ENCODE measurements at places on chromosomes 11 and 22.
A peak's percentile ranks its signal among the peaks of the same experiment; 100 is the strongest.

DNA sequence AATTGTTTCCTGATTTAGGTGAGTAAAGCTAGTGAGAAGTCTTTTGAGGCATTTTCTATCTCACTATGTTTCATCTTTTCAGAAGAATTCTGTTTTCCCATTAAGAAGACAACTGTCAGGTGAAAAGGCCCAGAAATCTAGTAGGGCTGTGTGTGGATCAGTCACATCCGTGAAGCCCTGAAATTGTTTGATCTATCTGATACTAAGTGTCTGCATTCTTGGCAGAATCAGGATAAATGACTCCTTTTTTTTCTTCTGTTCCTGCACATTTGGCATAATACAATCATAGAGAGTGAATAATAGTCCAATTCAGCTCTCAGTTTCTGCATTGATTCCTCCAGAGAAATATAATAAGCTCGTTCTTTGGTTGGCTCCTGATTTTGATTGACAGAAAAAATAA, 208.3 kb downstream of the NAV2 start:
- no peak for DNase-seq

GRCh38 chr11:122190768-122191167, 74.8 kb upstream of the BLID start:
- no peak for DNase-seq

DNA sequence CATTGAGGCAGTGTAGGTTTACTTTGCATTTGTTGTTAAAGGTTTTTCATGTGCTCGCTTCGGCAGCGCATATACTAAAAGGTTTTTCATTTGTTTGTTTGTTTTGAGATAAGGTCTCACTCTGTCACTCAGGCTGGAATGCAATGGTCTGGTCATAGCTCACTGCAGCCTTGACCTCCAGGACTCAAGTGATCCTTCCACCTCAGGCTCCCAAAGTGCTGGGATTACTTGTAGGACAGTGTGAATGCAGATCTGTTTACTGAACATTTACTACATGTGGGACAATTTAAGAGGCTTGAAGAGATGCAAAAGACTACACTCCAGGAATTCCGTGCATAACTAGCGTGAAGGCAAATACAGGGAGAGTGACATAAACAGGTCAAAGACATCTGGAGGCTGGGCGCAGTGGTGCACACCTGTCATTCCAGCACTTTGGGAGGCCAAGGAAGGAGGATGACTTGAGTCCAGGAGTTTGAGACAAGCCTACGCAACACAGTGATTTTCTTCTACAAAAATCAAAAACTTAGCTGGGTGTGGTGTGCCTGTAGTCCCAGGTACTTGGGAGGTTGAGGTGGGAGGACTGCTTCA, 34.1 kb downstream of the YPEL1 start:
- DNase-seq, result no peak

DNA sequence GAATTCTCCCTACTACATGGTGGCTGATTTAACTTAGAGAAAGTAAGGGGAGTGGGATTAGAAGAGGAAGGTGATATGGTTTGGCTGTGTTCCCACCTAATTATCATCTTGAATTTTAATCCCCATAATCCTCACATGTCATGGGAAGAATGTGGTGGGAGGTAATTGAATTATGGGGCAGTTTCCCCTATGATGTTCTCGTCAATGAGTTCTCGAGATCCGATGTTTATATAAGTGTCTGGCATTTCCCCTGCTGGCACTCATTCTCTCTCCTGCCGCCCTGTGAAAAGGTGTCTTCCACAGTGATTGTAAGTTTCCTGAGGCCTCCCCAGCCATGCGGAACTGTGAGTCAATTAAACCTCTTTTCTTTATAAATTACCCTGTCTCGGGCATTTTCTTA, 169.3 kb downstream of the CASP12 start:
- no peak for DNase-seq

DNA sequence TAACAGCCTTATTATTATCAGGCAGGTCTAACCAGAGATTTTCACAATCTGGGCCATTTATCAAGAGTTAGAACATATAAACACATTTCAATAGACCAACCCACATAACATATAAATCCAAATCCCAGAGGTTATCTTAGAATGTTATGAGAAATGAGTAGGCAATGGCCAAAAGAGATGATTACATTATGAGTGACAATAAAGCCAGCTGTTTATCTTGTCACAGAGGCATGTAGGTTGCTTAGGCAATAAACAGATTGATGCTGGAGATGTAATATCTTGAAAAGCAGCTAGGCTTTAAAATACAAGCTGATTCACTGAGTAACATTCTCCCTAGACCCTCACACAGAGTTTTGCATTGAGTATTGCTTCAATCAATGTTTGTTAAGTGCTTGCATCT, 148.5 kb upstream of the SESN3 start:
- no peak for DNase-seq

GRCh38 chr11:96508861-96509260, 119.0 kb downstream of the JRKL start:
- no peak for DNase-seq

GRCh38 chr11:12769834-12770345, 95.7 kb downstream of the TEAD1 start:
- DNase-seq, result no peak

GRCh38 chr11:58505849-58506248, 2.1 kb downstream of the OR5B21 start:
- no peak for DNase-seq

- no peak for DNase-seq
Observed at GRCh38 chr11:128523641-128524040, 63.7 kb downstream of the ETS1 start.

- no peak for DNase-seq
Observed at GRCh38 chr11:66123902-66124301, 53.8 kb downstream of the PACS1 start.

DNA sequence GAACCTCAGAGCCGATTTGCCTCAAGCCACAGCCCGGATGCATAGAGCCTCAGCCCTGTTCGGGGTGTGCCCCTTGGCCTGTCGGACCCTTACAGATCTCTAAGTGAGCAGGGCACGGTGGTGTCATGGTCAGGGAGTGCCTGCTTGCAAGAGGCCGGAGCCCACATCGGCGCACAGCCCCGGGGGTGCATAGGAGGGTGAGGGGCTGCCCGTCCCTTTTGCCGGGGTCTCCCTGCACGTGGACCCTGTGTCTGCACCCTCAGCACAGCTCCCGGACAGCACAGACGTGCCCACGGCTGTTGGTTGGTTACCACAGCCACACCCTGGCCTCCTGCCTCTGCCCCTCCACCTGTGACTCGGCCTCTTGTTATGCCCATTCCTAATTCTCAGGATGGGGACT, 6.5 kb downstream of the RAB36 start:
- DNase-seq, result no peak

DNA sequence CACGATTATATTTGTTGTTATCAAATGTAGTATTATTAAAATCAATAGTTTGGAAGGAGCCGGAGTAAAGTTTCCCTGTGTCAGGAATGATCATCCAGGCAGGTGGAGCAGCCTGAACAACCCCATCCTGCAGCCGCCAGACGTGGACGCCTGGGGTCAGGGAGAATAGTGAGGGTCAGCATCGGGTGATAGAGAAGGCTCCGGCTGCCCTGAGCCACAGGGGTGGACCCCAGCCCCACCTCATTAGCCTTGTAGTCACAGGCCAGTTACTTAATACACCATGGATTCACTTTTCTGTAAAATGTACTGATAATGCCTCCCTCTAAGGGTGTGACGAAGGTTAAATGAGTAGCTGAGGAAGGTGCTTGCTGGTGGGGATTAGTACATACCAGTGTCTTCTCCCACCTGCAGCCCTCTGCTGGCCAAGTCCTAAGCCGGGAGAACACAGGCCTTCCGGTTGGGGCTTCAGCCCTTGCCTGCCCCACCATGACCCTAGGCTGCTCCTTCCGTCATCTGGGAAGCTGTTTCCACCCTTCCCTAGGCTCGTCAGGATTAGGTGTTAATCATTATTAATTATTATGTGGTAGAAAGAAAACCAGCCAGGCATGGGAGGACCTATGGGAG, 14.9 kb downstream of the TMEM121B start:
- DNase-seq, result no peak

- DNase-seq, result peak; percentile 85
Observed at GRCh38 chr11:34358728-34359547, 1.1 kb upstream of the ABTB2 start.

GRCh38 chr11:68528630-68529029, 68.1 kb downstream of the PPP6R3 start:
- no peak for DNase-seq

DNA sequence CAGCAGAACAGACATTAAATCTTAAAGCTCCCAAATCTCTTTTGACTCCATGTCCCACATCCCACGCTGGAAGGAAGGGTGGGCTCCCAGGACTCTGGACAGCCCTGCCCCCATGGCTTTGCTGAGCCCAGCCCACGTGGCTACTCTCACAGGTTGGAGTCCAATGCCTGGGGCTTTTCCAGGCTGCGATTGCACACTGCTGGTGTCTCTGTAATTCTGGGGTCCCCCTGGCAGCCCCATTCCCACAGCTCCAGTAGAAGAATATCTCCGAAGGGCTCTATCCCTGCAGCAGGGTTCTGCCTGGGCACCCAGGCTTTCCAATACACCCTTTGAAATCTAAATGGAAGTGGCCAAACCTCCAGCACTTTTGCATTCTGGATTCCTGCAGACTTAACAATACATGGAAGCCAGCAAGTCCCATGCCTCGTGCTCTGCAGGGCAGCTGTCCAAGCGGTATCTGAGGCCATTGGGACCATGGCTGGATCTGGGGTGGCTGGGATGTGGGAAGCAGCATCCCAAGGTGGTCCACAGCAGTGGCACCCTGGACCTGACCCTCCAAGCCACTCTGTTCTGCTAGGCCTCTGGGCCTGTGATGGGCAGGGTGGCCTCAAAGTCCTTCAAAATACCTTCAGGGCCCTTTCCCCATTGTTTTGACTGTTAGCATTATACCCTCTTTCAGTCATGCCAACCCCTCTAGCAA, 47.9 kb upstream of the TH start:
- no peak for DNase-seq

- no peak for DNase-seq
Observed at GRCh38 chr11:130592056-130592455, 143.6 kb downstream of the ADAMTS15 start.

GRCh38 chr11:120643284-120643683, 131.7 kb downstream of the GRIK4 start:
- no peak for DNase-seq

- no peak for DNase-seq
Observed at GRCh38 chr22:44020981-44021380, 3.1 kb upstream of the PARVB start.

- no peak for DNase-seq
Observed at GRCh38 chr11:128626913-128627665, 39.7 kb upstream of the ETS1 start.

DNA sequence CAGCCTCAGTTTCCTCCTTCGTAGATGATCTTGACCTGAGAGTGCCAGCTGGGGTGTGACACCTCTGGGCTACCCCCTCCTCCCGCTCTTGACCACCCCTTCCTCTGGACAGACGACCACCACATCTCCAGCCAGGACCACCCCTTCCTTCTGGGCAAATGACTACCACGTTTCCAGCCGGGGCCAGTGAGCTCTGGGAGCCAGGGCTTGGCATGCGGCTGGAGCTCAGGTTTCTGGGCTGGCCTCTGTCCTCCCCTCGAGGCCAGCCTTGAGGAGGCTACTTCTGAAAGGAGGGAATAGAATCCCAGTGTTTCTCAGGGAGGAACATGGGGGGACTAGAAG, 120.9 kb downstream of the KCNQ1OT1 start:
- DNase-seq, result no peak

DNA sequence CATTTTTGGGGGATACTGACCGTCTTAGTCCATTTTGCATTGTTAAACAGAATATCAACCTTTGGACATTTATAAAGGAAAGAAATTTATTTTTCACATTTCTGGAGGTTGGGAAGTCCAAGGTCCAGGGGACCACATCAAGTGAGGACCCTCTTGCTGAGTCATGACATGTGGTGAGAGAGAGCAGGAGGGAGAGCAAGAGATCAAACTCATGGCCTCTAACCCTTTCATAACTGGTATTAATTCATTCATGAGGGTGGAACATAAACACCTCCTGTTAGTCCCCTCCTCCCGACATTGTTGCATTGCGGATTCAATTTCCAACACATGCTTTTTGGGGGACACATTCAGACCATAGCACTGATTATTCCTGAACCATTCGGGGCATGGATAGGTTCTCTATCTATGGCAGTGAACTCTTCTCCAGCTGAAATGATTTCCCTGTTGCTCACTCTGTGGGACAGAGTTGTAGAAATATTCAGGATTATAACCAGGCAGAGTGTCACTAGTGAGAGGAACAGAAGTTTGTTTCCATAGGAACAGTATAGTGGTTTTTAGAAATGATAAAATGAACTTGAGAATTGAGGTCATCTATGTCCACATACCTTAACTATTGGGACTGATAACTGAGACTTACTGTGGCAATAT, 88.2 kb upstream of the OR9Q1 start:
- no peak for DNase-seq

GRCh38 chr11:19574916-19575315, 137.7 kb upstream of the NAV2 start:
- no peak for DNase-seq

GRCh38 chr22:36197514-36198146, 4.0 kb downstream of the APOL4 start:
- DNase-seq, result no peak

GRCh38 chr11:69065147-69065710, 16.5 kb downstream of the TPCN2 start:
- DNase-seq, result no peak

GRCh38 chr11:65110354-65110861, 1.3 kb upstream of the TM7SF2 start:
- DNase-seq, result peak; percentile 76

- DNase-seq, result no peak
Observed at GRCh38 chr22:31211482-31211861, 626 bp upstream of the LIMK2 start.

DNA sequence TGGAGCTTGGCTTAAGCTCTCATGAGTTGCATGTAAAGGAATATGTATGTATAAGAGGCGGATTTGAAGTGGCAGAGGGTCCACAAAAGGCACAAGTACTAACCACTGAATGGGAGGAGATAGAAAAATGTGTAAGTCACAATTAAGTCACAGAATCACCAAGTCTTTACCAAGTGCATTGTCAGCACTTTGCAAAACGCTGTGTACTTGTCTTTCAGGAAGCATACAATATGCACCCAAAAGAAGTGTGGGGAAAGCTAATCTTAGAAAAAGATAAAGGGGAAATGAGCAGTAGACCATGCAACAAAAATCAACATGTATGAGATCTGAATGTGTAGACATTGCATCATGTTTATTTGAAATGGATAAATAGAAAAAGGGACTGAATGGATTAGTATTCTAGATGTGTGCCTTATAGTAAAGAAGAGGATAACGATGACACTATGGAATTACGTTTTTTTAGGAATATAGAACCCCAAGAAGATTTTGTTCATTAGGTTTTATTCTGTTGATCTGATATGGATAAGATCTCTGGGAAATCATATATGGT, 4.5 kb downstream of the CNTF start:
- DNase-seq, result no peak

DNA sequence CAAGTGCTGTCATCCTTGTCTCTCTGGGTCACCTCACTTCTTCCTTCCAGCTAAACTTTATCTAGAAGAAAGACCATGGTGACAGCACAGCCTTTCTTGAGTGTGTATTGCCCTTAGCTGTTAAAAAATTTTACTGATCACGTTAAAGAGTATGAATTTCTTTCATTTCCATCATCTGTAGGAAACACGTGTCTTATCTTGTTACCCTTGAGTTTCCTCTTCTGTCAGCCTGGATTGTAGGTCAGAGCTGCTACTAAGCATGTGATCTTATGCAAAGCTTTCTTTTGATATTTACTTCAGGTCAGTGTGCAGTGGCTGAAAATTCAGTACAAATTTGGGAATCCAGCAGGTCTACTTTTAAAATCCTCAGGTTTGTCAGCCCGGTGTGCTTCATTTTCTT, 512.2 kb upstream of the ARHGAP42 start:
- DNase-seq, result no peak

GRCh38 chr11:61415381-61415780, 14.4 kb downstream of the CPSF7 start:
- no peak for DNase-seq
